ENCODE measurements at places on chromosomes 2 and 18.

DNA sequence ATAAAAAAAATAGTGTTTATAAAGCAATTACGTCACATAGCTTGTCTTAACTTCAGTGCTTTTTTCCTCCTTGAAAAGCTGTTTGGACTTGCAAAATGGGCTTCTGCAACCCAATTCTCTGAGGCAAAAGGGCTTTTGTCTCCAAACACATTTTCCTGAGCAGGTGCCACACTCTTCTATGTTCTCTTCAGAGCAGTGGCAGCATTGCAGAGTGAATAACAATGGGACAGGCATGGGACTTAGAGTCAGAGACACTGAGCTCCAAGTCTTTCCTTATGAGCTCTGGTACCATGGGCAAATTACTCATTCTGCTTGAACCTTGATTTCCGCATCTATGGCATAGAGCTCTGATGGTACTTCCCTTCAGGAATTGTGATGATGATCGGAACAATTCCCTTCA, 149.0 kb downstream of the ARL6IP6 start:
- DNase-seq = no peak

DNA sequence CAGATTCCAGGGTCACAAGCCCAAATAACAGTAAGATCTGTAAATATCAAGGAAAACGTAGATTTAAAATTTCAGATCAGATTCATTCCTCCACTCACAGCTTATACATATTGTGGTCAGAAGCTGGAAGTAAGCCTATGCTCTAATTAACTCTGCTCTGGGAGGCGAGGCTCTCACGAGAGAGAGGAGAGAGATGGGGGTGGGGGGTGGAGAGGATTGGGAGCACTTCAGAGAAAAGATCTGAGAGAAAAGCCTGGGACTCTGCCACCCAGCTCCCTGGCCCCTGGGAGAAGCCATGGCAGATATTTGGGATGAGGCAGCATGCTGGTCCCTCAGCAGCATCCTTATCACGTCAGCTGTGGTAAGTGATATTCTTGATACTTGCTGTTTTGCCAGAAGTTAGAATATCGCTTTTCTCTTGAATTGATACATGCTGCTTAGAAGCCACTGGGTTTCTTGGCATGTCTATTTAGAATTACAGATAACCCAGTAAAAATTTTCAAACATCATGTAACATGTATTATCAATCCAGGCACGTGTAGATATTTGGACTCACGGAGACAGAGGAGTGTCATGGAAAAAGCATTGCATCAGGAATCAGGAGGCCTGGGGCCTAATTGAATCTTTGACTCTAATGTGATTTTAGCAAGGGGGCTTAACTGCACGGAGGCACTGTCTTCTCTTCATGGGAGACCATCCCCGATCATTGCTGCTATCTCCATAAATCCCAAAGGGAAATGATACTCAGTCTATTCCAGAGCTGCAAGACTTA, 265.4 kb downstream of the HRH4 start:
- DNase-seq = no peak

DNA sequence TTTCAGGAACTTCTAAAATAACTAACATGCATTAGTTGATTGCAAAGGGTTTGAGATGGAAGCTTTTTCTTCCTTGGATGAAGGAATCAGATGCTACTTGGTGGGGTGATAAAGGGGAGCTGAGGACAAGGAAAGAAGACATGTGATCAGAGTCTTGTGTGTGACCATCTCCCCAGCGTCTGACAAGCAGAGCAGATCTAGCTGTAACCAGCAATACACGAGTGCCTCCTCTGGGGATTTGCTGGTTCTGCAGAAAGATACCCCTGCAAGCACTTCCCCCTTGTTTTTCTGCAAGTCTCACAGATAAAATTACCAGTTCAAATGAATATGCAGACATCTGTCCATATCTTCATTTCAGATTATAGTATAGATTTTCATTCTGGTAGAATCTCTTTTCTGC, 2.7 kb downstream of the CDH7 start:
- peak; percentile 81 for DNase-seq

DNA sequence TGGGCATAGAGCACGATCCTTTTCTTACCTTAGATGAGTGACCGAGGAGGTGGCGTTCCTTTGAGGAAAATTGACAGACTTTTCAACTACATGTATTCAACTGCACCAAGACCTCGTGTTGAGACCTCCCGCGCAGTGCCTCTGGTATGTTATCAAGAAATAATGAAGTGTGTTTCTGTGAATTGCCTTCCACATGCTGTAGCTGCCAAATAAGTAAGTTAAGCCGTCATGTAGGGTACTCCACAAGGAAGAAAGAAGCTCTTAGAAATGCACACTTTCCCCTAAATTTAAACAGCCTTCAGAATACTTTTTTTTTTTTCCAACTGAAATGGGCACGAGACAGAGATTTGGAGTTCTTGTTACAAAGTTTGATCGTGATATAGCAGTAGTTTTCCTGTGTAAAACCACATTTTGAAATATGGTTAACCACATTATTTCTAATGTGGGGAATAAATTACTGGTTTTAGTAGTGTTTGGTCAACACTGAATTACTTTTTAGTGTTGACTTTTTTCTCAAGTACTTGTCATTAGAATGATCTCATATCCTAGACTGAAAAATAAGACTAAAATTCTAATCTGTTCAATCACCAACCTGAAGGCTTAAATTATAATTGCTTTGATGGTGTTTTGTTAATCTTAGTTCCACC, 30.5 kb downstream of the PDK1 start:
- no peak for DNase-seq

- DNase-seq = no peak
Observed at GRCh38 chr18:45686891-45687611, 36.9 kb upstream of the SLC14A1 start.

GRCh38 chr2:226581661-226582060, 218.0 kb downstream of the IRS1 start:
- no peak for DNase-seq

GRCh38 chr18:76984193-76985155, 148.1 kb downstream of the MBP start:
- DNase-seq = no peak

DNA sequence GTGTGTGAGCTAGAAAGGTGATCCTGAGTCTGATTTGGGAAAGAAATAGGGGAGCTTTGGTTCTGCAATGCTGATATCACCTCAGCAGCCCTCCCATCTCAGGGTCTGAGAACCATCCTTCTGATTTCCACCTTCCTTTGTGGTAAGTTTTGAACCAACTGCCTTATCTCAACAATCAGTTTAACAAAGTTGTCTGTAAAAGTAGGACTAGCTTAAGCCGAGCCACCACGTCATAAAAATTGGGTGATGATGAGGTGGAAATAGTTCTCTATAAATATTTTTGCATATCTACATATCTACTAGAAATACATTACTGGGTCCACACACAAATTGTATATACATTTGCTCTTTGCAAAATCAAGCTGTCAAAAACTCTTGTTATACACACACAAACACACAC, 1.1 kb downstream of the SULT1C4 start:
- DNase-seq = no peak

DNA sequence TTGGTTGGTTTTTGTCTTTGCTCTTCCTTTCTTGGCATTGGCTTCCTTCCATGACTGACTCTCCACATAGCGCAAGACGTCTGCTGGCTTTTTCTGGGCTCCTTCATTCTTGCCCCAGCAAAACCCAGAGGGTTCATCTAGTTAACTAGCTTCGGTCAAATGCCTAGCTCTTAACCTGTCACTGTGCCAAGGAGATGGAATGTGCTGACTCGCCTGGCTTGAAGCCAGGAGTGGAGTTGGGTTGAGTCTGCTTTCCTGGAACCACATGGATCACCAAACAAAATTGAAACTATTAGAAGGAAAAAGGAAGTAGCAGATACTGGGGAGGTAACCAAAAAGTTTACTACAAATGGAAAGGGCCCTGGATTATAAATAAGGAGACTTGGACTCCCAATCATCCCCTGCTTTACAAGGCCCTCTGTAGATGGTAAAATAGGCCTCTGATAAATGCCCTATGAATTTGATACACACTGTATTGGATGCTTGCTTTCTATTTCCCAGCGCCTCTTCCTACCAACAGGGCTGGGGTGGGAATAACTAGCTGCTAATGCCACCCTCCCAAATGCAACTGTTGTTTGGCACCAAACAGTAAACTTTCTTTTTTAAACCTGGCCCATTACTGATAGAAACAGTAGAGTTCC, 11.3 kb downstream of the MALT1 start:
- DNase-seq = no peak

DNA sequence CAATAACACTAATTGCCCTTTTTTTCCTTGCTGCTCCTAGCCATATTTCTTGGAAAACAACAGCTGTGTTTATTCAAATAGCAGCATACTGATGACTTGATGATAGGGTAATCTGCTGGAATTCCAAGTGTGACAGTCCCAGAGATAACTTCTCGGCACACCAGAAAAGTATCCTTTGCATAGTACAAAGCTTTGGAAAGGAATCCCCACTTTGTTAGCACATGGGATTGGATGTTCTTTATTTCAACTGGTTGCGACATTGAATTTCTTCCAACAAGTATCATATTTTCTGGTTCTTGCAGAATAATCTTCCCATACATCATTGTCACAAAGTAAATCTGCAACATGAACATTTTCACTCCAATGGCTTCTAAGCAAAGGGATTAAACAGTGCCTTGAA, 445.8 kb upstream of the ACVR2A start:
- DNase-seq = no peak

DNA sequence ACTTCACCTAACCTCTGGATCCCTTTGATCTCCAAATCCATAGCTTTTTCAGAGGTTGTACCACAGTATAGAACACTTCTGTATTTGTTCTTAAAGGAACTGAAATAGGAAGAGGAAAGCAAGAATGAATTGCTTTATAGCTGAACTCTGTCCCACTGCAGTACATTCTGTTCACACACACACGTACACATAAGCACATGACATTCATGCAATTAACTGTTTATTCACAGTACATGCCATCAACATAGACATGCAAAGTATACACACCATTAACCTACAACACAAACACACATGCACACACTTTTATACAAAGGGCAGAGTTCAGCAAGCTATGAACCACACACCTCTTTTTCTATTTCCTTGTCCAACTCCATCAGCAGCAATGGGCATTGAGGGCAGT, 43.2 kb downstream of the MRPL33 start:
- DNase-seq = no peak

DNA sequence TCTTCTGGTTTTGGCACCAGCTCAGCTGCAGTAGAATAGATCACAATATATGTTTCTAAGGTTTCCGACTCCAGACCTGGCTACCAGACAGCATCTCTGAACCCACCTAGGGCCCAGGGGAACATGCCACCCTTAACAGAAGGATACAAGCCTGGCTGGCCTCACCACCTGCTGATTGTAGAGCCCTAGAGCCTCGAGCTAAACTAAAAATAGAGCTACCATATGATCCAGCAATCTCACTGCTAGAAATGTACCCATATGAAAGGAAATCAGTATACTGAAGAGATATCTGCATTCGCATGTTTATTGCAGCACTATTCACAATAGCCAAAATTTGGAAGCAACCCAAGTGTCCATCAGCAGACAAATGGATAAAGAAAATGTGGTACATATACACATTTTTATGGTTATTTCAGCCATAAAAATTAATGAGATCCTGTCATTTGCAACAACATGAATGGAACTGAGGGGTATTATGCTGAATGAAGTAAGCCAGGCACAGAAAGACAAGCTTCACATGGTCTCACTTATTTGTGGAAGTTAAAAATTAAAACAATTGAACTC, 242.4 kb upstream of the SLC39A10 start:
- peak; percentile 18 for DNase-seq

DNA sequence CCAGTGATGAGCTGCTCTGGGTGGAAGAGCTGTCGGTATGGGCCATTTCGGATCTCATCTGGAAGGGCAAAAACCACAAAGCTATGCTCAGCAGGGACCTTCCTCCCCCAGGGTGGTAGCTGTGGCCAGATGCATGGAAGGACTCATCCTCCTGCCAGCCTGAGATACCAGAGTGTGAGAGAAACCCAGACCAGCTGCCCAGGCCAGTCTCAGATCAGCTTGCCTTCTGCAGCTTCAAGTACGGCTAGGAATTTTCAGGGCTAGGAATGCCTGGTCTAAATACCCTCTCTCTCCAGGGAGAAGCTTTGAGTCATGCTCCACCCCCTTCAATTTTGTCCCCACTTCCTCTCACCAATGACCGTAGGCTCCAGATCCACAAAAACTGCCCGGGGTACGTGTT, 1.4 kb upstream of the TUBA4B start:
- no peak for DNase-seq

GRCh38 chr18:79851950-79852349, 54.2 kb downstream of the KCNG2 start:
- no peak for DNase-seq

- DNase-seq = no peak
Observed at GRCh38 chr2:158048327-158048726, 53.3 kb upstream of the UPP2 start.

DNA sequence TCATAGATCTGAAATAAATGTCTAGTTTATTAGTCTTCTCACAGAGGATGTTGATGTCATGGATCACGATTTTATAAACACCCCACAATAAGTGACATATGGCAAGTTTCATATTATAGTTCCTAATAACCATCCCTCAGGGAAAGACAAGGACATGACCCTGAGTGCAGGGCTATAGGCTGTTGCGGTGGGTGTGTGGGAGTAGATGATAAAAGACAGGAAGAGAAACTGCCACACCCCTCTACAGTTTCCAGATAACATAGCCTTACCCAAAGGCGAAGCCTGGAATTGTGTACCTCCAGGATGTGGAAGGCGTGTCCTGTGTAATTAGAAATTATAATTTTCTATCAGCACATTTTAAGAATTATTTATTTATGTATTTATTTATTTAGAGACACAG, 2.4 kb upstream of the NEDD4L start:
- no peak for DNase-seq

DNA sequence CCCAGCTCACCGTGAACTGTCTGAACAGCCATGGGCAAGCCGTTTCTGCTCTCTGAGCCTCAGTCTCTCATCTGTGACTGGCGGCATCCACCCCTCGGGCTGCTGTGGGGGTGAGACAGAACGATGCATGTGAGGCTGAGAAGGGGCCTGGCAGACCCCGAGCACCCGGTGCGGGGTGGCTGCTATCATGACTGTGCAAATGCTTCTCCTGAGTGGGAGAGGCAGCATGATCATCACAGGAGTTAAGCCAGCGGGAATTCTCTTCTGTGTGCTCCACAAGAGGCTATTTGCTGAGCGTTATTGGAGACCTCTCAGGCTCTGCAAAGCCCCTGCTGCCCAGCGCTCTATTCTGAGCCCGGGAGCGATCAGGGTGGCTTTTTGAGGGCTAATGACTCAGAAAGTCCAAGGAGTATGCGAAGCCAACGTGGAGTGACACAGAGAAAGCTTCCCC, 45.8 kb upstream of the ID2 start:
- no peak for DNase-seq

All from NCI-H2081 (cell line).